ENCODE measurements at places on chromosomes 6 and 20. TPM values are rescaled to one million over a fixed set of nuclear protein-coding genes. Genes with fewer than 3 reads are reported as not detected.

- H3K36me3 ChIP-seq: no peaks in the 10 kb centered on the region
- DNase-seq: no peak
- no peaks in the 10 kb centered on the region for H3K4me1 ChIP-seq
- peaks cover 56% of the 10 kb centered on the region for H3K27me3 ChIP-seq
These were observed 17.3 kb downstream of the FOXA2 start for GRCh38 chr20:22566876-22567658.

GRCh38 chr6:164034602-164035140 lies 620.2 kb downstream of the QKI start:
- DNase-seq: no peak
- no peaks in the 10 kb centered on the region for H3K36me3 ChIP-seq
- H3K4me1 ChIP-seq: no peaks in the 10 kb centered on the region
- no peak overlapping the region for H3K4me3 ChIP-seq
- H3K27ac ChIP-seq: no peak overlapping the region
- no peaks in the 10 kb centered on the region for H3K27me3 ChIP-seq

GRCh38 chr20:34524426-34524825 lies 8.2 kb downstream of the DYNLRB1 start:
- no peak overlapping the region for H3K27ac ChIP-seq
- peaks cover 7% of the 10 kb centered on the region for H3K4me1 ChIP-seq
- no peak for DNase-seq
- no peak overlapping the region for H3K4me3 ChIP-seq

GRCh38 chr20:46157625-46158024 lies 39.5 kb downstream of the CD40 start:
- no peaks in the 10 kb centered on the region for H3K36me3 ChIP-seq
- H3K4me3 ChIP-seq: no peak overlapping the region
- no peak for DNase-seq
- H3K4me1 ChIP-seq: no peaks in the 10 kb centered on the region

DNA sequence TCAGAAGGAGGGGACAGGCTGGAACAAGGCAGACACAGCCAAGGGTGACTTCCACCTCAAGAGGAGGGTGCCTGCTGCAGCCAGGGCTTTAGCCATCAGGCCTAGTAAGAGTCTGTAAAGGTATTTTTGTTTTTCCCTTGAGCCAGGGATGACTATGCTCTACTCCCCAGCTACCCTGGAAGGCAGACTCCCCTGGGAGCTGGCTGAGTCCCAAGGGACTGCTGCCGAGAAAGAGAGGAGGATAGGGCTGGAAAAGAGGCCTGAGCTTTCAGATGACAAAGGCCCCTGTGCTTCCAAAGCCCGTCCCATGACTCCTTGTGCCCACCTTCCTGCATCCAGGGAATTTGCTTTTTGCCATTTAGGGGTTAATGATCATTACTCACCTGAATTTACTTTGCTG lies 14.0 kb upstream of the GSTA4 start:
- H3K4me1 ChIP-seq: no peaks in the 10 kb centered on the region
- H3K4me3 ChIP-seq: no peak overlapping the region
- DNase-seq: no peak
- H3K27ac ChIP-seq: no peak overlapping the region
- H3K27me3 ChIP-seq: no peaks in the 10 kb centered on the region
- H3K36me3 ChIP-seq: peaks cover 49% of the 10 kb centered on the region

DNA sequence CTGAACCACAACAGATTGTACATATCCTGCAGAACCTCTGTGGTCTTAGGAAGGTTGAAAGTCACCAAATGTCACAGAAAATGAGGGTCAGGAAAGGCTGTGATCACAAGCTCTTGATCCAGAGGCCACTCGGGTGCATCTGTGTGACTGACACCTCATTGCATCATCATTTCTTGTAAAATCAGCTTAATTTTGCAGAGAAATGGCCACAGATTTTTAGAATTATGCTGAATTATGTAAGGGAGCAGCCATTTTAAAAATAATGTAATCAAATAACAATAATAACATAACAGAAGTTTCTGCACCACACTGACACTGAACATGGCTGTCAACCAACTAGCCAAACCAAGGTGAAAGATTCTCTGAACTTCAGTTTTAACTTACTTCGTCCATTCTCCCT lies 32.5 kb upstream of the PRND start:
- peaks cover 57% of the 10 kb centered on the region for H3K36me3 ChIP-seq
- H3K27me3 ChIP-seq: no peaks in the 10 kb centered on the region
- H3K27ac ChIP-seq: no peak overlapping the region
- no peak for DNase-seq
- H3K4me1 ChIP-seq: peaks cover 67% of the 10 kb centered on the region
- H3K4me3 ChIP-seq: peak overlapping the region; percentile 58

DNA sequence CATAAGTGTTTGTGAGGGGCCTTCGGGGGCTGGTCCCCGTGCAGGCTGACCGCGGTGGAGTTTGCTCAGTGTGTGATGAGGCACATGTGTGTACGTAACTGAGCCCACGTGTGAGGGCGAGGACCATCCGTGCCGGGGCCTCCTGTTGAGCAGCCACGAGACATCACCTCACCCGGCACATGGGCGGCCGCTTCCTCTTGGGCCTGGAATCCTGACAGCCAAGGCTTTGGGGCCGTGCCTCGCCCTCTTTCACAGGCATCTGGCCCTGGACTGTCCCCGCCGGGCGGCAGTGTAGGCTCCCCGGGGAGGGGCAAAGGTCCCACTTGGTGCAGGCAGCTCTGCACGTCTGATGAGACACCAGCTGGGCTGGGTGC lies 202.3 kb downstream of the DLL1 start:
- no peaks in the 10 kb centered on the region for H3K27me3 ChIP-seq
- DNase-seq: no peak
- peaks cover 24% of the 10 kb centered on the region for H3K4me1 ChIP-seq
- H3K4me3 ChIP-seq: peak overlapping the region; percentile 83
- peaks cover 3% of the 10 kb centered on the region for H3K36me3 ChIP-seq
- peak overlapping the region; percentile 13 for H3K27ac ChIP-seq

Gene ACTL10
- 2.6 TPM for total RNA-seq

Gene BANF2
- total RNA-seq: not detected

Gene SNRPB
- total RNA-seq: 513 TPM

Data from activated T-helper 2 cell treated with anti-CD3 and anti-CD28 coated beads, Interferon-gamma antibody, Interleukin-2, Interleukin-4, amounts not matched to agents 10 μg/mL and 5 μg/mL and 100 μg/mL, durations not matched to agents 14 hours and 24 hours and 36 hours (primary cell).